ENCODE measurements at places on chromosomes 3 and 15.

DNA sequence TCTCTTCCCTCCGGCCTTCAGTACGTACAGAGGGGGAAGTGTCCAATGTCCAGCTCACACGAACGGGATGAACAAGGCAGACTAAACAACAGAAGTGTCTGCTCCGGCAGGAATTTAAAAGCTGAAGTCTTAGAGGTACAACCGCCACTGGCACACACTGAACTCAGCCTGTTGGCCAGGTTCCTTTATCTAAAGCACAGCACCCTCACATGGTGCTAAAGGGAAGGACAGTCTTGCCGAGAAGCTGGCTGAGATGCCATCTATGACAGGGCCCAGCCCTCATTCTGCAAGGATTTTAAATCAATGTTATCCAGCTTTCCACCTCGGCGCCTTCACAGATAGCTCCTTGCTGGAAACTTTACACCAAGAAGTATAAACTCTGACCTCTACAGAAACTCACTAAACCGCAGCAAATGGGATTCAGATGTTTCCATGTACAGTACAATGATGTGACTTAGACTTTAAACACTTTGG, 2.8 kb downstream of the ADAMTS17 start:
- DNase-seq = no peak

DNA sequence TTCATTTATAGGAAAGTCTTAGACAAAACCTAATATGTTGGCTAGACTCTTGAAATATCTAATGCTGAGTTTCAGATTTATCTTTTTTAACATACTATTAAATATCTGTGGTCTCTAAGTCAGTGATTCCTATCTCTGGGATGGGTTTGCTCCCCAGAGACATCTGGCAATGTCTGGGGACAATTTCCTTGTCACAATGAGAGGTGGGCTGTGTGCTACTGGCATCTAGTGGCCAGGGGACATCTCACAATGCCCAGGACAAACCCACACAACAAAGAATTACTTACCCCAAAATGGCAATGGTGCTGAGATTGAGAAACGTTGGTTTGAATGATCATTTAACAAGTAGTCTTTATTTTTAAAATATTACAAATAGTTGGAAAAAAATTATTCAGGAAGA, 602.1 kb downstream of the MAGI1 start:
- DNase-seq = no peak

DNA sequence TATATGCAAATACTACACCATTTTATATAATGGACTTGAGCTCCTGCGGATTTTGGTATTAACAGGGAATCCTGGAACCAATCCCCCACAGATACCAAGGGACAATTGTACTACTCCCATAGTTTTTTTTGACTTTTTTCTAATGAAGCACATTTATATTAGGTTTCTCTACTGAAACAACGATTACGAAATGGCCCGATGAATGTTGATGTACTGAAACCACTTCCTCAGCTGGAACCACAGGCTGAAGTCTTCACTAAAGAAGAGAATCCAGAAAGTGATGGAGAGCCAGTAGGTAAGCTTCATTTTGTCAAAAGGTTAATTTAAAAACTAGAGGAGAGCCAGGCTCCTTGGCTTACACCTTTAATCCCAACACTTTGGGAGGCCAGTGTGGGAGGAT, 121.5 kb upstream of the LRRFIP2 start:
- DNase-seq = no peak

GRCh38 chr15:49815526-49815925, 194.7 kb downstream of the DTWD1 start:
- no peak for DNase-seq

DNA sequence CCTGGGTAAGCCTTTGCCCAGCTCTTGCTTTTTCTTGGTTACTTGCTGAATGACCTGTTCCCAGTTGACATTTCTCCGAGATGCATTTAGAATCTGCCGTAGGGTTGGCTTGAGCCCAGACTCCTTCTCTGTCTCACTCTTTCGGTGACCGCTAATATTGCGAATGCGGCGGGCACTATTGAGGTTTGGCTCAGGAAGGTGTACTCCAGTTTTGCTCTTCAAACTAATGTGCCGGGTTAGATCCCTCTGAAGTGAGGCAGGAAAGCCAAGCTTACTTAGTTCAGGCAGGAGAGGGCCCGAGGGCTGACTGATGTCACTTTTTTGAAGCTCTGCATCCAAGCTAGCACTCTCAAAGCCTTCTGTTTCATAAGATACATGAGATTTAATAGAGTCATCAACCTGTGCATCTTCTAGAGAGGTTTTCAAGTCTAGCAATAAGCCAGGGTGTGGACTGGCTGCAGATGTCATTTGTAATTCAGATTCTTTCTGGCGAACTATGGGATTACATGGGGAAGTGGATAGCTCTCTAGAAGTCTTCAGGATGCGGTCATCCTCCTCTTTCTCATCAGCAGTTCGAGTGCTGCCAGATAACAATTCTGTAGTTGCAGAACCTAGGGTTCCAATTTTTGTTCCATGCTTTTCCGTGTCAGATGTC, 41.0 kb downstream of the ZNF106 start:
- DNase-seq = no peak

DNA sequence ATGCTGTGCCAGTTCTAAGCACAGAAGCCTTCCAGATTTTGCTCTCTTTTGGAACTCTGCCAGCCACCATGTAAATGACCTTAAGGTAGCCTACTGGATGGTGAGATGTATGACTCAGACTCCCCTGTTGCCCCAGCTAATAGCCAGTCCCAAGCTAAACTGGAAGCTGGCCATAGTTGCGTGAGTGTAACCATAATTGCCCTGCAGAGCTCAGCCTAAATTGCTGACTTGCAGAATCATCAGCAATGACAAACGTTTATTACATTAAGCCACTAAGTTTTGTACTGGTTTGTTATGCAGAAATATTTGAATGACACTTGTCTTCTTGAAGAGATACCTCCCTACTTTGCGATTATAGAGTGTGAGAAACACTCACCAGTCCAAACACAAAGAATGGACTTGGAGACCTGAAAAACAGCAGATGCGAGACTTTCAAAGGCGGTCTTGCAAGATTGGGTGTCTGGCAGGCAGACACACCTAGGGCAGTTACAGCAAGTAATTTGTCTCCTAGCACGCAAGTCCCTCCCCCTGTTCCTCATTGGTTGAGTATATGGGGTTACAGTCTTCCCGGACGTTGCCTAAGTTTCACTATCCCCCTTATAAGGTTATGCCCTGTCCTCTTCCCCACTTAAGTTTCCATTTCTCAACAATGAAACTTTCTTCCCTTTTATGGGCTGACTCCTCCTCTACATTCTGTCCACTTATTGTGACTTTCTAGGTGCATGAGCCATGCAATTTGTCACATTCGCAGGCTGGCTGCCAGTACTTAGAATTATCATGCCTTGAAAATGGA, 83.6 kb upstream of the XCR1 start:
- no peak for DNase-seq

DNA sequence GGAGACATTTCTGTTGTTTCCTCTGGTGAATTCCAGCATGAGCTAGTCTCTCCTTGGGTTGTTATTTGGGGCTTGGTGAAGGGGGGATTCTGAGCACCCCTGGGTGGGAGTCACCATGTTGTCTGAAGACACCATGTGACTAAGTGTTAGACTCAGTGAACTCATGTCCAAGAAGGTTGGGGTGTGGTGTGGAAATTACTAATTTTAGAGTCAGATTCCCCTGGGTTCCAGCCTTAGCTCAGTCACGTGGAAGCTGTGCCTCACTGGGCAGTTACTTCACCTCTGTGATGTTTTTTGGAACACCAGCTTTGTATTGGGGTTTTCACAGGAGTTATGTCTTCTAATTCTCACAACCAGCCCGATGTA, 171.5 kb downstream of the RPLP1 start:
- DNase-seq = no peak

DNA sequence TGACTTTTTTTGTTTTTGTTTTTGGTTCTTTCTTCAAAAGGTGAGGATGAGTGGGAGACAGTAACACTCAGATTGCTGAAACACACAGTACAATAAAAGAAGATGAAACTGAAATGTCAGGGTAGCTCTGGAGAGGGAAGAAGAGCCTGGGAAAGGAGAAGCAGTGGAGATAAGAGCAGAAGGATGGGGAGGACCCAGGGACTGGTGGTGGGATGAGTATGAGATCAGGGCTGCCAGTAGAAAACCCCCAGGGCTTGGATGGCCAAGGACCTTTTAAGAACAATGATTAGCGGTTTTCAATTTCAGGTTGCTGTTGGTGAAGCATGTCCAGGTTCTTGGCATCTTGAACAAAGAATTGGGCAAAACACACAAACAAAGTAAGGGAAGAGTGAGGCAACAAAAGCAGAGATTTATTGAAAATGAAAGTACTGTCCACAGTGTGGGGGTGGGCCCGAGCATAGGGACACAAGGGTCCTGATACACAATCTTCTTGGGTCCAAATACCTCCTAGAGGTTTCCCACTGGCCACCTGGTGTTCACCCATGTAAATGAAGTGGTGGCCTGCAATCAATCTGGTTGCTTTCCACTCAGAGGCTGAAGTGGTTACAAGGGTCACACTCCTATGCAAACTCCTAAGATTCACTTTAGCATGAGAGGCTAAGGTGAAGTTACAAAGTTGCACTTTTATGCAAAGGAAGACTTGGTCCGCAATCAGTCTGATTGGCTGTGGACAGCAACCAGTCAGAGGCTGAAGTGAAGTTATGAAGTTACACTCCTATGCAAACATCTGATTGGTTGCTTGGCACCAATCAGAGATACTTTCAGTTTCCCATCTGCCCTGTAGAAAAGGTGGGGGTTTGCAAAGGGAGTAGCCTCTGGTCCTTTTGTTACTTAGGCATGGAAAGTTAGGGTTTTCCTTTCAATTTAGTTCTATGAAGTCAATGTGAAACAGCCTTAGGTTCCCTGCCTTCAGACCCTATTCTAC, 26.1 kb upstream of the MFSD1 start:
- DNase-seq = no peak

- no peak for DNase-seq
These were observed 107.2 kb downstream of the ARPP21 start for GRCh38 chr3:35746492-35746891.

- DNase-seq = no peak
These were observed 1092.0 kb downstream of the NAALADL2 start for GRCh38 chr3:175951047-175951694.

- no peak for DNase-seq
These were observed 149.8 kb downstream of the TJP1 start for GRCh38 chr15:29672446-29672845.

DNA sequence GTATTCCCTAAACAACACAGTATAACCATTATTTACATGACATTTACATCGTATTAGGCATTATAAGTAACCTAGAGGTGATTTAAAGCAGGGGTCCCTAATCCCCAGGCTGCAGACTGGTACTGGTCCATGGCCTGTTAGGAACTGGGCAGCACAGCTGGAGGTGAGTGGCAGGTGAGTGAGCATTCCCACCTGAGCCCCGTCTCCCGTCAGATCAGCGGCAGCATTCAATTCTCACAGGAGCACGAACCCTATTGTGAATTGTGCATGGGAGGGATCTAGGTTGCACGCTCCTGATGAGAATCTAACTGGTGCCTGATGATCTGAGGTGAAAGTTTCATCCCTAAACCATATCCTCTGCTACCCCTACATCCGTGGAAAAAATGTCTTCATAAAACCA, 138.2 kb downstream of the ATP10A start:
- DNase-seq = no peak

GRCh38 chr3:160127308-160127707, 97.9 kb upstream of the C3orf80 start:
- DNase-seq = no peak

DNA sequence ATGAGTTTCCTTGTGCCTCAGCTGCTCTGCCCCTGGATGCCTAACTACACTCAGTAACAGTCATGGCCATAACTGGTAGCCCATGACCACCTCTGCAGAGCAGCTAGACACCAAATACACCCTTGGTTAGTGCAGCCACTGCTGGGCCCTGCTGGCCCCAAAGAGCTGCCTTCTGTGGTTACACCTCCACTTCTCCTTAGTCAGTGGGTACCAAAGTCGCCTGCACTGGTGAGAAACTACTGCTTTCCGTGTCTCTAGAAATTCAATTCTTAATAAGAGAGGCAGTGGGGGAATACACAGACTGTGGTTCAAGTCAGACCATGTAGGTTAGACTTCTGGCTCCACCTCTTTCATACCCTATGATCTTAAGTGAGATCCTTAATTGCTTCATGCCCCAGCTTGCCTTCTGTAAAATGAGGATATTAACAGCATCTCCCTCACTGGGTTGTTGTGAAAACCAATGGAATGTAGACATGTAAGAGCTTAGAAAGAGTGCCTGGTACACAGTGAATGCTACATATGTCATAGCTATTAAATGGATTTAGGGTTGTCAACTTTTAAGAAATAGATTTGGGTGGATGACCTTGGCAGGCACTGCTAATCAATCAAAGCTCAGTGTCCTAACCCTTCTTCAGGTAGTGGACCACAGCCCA, 18.2 kb downstream of the HEG1 start:
- no peak for DNase-seq

DNA sequence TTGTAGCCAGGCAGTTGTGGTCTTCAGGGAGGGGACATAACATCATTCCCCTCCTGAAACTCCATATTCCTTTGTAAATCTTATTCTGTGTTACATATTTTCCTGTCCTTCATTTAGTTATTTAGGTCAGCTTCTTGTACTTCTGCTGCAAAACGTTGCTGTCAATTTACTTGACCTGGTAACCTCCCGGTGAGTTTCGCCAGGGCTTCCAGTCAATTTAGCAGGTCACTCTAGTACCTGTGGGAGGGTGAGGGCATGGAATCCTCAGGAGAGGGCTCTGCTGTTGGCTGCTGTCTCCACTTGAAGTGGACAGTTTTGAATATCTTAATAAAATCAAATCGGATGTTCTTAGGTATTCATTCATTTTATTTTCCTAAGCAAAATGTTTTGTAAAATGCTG, 29.6 kb downstream of the FNDC3B start:
- no peak for DNase-seq

GRCh38 chr3:139284221-139284620, 59.6 kb upstream of the MRPS22 start:
- DNase-seq = no peak

DNA sequence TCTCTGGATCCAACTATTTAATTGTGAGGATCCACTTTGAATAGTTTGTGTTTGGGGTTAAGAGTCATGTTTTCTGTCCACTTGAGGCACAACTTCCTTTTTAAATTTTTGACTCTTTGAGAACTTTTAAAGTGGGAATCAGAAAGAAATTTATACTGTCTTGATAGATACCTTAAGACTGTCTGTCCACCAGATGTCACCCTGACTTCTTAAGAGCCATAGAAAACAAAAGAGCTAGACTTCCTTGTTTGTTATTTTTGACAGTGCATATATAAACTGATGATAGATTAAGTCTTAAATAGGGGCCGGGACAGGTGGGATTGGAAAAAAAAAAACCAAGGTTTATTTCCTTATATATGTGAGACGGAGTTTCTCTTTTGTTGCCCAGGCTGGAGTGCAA, 52.1 kb upstream of the WDR72 start:
- no peak for DNase-seq

GRCh38 chr3:24545887-24546286, 51.2 kb upstream of the THRB start:
- DNase-seq = no peak

GRCh38 chr15:35005933-35006332, 17.8 kb upstream of the ZNF770 start:
- no peak for DNase-seq

DNA sequence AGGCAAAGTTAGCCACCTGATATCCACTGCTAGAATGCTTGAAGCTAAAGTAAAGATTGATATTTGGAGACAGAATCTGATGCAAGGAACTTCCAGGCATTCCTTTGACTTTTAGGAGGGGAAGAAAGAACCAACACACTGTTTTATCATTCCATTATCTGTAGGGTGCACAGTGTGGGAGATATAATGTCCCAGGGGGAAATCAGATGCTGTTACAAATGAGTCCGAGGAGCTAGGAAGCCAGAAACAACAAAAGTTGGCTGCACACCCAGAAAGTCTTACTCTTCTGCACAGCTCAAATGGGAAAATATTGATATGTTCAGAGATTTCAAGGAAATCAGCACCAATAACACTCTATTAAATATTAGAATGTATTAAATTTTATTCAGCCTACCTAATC, 113.6 kb upstream of the ROBO1 start:
- DNase-seq = no peak
